ENCODE measurements at places on chromosomes 5 and 9.
A peak's percentile ranks its signal among the peaks of the same experiment; 100 is the strongest.

GRCh38 chr5:143552680-143553079, 149.2 kb upstream of the NR3C1 start:
- no peak for DNase-seq

GRCh38 chr9:106864373-106865143, 1.6 kb downstream of the ZNF462 start:
- no peak for DNase-seq

- no peak for DNase-seq
These were observed 110.9 kb upstream of the LPAR1 start for GRCh38 chr9:111149018-111149759.

GRCh38 chr5:140348104-140348503, 1.7 kb upstream of the HBEGF start:
- no peak for DNase-seq

GRCh38 chr9:134408939-134409737, 82.9 kb downstream of the RXRA start:
- no peak for DNase-seq

GRCh38 chr5:112846556-112846955, 14.5 kb upstream of the SRP19 start:
- DNase-seq, result no peak

GRCh38 chr5:26572480-26572879, 465.9 kb downstream of the CDH9 start:
- no peak for DNase-seq

DNA sequence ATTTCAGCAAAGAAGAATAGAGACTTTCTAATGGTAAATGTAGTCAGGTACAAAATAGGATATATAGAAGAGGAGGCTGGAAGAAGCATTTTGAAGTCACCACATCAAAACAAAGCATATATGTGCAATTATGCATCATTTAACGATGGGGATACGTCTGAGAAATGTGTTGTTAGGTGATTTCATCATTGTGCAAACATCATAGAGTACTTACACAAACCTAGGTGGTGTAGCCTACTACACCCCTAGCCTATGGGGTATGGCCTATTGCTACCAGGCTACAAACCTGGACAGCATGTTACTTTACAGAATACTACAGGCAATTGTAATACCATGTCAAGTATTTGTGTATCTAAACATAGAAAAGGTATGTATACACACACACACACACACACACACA, 28.4 kb downstream of the ELP1 start:
- no peak for DNase-seq

DNA sequence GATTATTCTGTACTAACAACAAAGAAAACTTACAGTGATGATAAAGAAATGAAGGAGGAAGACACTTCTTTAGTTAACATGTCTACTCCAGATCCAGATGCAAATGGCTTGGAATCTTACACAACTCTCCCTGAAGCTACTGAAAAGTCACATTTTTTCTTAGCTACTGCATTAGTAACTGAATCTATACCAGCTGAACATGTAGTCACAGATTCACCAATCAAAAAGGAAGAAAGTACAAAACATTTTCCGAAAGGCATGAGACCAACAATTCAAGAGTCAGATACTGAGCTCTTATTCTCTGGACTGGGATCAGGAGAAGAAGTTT, 67.9 kb downstream of the VCAN start:
- no peak for DNase-seq

DNA sequence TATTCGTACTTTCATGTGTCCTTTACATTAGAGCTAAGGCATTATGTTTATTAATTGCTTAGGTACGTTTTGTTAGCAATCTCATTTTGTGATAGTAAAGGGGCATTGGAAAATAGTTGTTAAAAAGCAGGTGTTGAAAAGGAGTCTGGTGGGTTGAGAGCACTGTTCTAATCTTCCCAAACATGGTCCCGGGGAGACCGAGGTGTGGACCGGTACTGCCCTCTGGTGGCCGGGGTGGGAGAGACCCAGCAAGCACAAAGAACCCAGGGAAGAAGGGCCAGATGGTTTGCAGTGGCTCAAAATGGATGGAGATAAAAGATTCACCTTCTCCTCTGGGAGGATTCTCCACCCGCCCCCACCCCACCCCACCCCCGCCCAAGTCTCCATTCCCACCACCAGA, 26.1 kb downstream of the IDNK start:
- DNase-seq, result no peak

- DNase-seq, result no peak
These were observed 143.4 kb upstream of the CDH6 start for GRCh38 chr5:31049936-31050704.

- DNase-seq, result no peak
These were observed 43.0 kb upstream of the BOD1 start for GRCh38 chr5:173659423-173659822.

DNA sequence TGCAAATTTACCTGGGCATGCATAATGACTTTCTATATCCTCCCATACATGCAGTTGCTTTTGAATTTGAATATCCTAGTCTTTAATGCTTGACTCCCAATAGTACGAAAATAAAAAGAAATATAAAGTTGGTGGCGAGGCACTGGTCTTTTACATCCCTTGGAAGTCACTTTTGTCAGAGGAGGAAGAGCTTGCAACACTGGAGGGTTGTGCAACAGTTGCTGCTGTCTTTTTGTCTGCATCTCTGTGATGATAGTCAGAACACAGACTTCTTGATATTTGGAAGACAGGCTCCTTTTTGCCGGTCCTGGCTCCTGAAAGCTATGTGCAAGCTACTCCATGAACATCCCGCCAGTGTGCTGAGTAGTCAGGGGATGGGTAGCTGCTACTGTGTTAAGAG, 16.8 kb upstream of the SGCD start:
- DNase-seq, result no peak

DNA sequence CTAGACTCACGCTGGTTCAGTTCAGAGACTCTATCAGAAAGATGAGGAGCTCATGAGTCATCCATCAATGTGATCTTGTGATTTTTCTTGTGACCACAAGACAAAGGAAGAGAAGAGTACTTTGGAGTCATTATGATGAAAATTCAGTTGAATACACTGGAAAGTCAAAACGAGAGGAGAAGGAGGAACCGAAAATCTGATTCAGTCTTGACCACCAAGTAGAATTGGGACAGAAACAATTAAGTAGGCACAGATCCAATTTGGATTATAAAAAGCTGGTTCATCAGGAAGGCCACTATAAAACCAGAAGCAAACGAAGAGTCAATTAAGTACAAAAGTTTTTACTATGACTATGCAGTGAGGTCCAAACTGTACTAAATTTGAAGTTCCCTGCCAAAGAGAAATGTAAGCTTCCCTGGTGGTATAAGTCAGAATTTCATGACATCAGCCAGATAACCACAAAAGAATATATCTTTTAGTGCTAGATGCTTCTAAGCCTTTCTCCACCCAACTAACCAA, 90.9 kb downstream of the THBS4 start:
- peak; percentile 73 for DNase-seq

GRCh38 chr5:7927466-7928375, 58.8 kb downstream of the MTRR start:
- peak; percentile 13 for DNase-seq

GRCh38 chr9:81462801-81463200, 226.5 kb downstream of the TLE1 start:
- no peak for DNase-seq

- no peak for DNase-seq
These were observed 137.1 kb downstream of the KCNIP1 start for GRCh38 chr5:170640731-170641588.

DNA sequence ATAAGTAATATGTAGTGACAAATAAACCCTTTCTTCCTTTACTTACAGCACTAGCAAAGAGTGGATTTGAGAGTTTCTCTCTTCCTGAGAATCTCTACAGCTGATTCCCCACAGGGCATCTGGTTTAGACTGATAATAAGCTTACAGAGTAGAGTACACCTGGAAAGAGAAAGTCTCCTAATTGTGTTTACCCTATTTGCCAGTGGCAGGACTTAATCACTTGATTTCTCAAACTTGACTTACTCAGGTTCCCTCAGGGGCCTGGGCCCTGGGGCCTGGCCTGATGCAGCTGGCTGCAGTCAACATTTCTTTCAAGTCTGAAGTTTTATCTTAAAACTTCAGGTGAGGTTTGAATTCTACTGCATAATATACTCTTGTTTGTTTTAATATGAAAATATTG, 38.0 kb upstream of the UBTD2 start:
- DNase-seq, result no peak

DNA sequence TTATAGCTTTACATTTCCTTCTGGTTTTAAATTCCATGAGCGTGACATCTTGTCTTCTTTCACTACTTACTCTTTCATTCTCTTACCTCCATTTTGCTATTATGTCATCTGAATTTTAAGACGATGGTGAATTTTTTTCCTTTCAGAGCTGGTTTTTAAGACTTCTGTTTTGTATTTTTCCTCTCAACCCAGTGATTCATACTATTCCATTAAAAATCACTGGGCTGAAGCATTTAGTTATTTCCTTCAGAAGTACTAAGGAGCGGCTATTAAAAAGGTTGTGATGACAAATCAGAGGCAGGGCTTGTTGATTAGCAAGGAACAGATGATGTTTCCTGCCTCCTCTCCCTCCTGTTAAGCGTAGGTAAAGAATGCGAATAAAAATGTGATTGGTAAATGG, 16.5 kb downstream of the AGXT2 start:
- peak; percentile 52 for DNase-seq

- DNase-seq, result no peak
These were observed 24.3 kb downstream of the SLCO4C1 start for GRCh38 chr5:102271759-102272158.

DNA sequence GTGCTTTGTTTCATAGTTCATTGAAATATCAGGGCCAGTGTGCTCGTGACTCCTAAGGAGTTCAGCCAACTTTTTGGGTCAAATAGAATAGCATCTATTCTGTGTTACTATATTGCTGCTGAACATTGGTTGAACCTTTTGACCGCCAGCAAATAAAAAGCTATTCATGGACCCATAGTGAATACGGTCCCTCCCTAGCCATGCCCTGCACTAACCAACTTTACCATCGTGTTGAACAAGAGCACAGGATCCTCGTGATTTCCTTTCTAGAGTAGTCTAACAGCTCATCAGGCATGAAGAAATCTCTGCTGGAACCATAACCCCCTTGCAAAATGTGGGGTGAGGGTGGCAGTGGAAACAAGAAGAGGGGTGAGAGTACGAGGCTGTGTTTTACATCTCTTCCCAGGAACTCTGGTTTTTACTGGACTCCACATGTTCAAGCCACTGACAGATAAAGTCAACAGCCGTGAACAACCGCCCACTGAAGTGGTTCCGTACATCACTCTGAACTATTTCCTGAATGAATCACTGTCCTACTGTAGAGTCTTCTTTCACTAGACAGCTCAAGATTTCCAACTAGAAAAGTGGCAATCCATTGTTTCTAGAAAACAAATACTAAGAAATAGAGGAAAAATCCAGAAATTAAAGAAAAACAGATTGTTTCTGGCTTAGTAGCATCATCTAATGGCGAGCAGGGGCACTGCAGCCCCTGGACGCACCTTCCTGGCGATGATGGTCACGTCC, 70.1 kb upstream of the SPATA31E1 start:
- peak; percentile 60 for DNase-seq

- DNase-seq, result no peak
These were observed 34.9 kb downstream of the PCDH1 start for GRCh38 chr5:141843156-141843927.

DNA sequence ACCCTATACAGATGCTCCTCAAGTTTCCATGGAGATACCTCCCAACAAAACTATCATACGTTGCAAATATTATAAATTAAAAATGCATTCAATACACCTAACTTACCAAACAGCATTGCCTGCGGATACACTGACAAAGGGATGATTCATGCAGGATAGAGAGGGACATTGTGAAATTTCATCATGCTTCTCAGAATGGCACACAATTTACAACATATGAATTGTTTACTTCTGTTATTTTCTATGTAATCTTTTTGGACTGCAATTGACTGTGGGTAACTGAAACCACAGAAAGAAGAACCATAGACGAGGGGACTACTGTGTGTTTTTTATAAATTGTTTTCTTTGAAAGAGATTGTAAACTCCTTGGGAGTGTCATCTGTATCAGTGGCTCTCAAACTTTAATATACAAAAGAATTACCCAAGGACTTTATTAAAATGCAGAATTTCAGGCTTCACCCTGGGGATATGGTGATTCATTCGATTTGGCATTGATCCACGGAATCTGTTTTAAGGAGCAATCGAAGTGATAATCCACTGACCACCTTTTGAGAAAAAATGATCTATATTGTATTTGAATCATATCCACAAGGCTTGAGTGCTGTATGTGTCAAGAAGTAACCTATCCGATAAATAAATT, 146.4 kb downstream of the SGCD start:
- peak; percentile 29 for DNase-seq

DNA sequence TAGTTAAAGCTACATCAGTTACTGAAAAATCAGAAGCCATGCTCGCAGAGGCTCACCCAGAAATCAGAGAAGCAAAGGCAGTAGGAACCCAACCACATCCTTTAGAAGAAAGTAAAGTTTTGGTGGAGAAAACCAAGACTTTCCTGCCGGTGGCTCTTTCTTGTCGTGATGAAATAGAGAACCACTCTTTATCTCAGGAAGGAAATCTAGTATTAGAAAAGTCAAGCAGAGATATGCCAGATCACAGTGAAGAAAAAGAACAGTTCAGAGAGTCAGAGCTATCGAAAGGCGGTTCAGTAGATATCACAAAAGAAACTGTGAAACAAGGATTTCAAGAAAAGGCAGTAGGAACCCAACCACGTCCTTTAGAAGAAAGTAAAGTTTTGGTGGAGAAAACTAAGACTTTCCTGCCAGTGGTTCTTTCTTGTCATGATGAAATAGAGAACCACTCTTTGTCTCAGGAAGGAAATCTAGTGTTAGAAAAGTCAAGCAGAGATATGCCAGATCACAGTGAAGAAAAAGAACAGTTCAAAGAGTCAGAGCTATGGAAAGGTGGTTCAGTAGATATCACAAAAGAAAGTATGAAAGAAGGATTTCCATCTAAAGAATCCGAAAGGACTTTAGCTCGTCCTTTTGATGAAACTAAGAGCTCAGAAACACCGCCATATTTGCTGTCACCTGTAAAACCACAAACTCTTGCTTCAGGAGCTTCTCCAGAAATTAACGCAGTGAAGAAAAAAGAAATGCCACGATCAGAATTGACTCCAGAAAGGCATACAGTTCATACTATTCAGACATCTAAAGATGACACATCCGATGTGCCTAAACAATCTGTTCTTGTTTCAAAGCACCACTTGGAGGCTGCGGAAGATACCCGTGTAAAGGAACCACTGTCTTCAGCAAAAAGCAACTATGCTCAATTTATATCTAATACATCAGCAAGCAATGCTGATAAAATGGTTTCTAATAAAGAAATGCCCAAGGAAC, 47.2 kb downstream of the CMYA5 start:
- DNase-seq, result no peak

DNA sequence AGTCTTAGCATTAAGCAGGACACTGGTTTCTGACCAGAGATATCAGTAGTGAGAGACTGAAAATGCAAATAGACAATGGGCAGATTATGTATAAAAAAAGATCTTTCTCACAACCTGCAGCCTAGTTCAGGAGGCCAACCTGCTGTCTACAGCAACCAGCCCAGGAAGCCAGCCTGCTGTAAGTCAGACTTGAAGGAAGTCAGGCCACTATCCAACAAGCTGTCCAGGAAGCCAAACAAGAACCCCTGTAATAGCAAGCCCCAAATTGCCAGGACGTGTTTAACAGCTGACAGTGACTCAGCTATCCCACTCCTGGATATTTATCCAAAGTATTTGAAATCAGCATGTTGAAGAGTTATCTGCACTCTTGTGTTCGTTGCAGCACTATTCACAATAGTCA, 121.8 kb upstream of the SPIN1 start:
- no peak for DNase-seq

GRCh38 chr5:28234356-28234968, 1196.1 kb upstream of the CDH9 start:
- no peak for DNase-seq

GRCh38 chr5:6308683-6309082, 69.7 kb downstream of the MED10 start:
- no peak for DNase-seq

GRCh38 chr5:87277279-87277835, 9.7 kb downstream of the RASA1 start:
- DNase-seq, result no peak
